Glutamatergic neuron (in vitro differentiated cells): ENCODE measurements at places on chromosomes 7 and 10. TPM values are rescaled to one million over a fixed set of nuclear protein-coding genes. Genes with fewer than 3 reads are reported as not detected.

The PDSS1 gene
- total RNA-seq, result 11.6 TPM

The FGF8 gene
- 1.1 TPM for total RNA-seq

The AFAP1L2 gene
- 1.9 TPM for total RNA-seq

The TRIM74 gene
- 2.9 TPM for total RNA-seq

GRCh38 chr7:55426676-55427075, 61.5 kb downstream of the LANCL2 start:
- no peak for DNase-seq

DNA sequence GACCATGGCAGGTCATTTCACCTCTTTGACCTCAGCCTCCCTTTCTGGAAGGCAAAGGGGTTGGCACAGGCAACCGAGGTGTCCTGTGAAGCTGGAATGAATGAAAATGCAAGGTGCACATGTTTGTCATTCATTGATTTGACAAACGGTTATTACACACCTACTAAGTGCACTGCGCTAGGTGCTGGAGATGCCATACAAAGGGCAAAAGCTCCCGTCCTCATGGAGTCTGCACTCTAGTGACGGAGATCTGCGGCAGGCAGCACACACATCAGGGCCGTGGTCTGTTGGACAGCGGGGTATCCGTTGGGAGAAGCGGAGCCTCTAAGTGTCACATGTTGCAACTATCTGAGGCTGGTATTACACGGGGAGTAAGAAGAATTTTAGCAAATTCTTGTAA, 44.2 kb downstream of the PRF1 start:
- no peak for DNase-seq
